ENCODE measurements at places on chromosomes 6 and 20.

DNA sequence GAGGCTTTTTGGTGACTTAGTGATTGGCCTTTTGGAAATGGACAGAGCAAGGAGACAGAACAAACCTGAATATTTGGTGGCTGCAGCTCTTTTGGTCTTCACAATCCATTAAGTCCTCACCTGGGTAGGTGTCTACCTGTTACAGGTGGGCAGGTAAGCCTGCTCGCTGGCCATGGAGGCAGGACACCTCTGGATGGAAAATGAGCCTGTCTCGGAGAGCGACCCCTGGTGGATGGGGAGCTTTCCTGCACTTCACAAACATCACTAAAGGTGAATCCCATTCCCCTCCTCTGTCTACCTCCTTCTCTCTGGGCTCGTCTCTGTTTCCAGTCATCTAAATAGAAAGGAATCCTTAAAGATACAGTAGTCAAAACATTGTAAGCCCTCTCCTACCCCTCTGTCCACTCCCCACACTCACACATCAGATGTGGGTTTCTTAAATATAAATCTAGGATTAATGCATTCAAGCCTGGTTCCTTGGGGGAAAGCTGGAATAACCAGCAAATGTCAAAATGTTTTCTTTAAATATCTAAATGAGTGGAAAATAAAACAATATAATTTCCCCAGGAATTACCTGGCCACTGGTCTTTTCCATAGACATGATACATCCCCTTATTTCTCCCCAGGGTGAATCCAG, 304.9 kb downstream of the CDH26 start:
- peak; percentile 56 for DNase-seq

GRCh38 chr6:16002332-16003196, 126.3 kb upstream of the MYLIP start:
- DNase-seq, result no peak

DNA sequence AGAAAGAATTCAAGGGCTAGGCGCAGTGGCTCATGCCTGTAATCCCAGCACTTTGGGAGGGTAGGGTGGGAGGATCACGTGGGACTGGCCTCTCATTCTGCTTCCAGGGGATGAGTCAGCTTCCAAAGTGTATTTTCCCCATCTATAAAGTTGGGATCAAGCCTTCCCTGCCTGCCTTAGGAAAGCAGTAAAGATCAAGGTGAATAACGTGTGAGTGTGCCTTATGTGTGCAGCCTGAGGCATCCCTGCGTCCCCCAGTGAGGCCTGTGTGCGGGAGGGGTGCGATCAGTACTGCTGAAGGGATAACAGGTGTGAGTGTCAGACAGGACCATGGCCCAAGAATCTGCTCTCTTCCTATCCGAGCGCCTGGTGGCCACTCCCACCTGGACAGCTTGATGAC, 26.8 kb downstream of the TMEM181 start:
- no peak for DNase-seq

DNA sequence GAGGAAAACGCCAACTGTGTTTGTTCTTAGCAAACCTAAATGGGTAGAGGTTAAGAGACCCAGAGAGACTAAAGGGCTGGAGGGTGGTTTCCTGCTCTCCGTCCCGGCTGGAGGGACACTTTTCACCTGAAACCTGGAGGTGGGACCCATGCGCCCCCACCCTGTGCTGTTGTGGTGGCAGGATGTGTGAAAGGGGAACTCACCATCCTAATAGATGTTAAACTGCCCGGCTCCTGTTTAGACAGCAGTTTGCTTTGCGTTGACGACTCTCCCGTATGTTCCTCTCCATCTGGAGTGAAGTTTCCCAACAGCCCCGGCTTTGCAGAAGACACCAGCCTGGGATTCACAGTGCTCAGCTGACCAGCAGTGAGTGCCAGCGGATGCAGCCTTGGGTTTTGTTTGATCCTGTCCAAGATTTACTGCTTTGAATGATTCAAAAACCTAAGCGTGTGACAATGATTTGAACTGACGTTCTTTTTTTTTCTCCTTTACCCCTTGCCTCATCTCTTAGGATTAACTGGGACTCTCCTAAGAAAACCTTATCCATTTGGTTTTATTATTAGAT, 66.0 kb downstream of the CDH4 start:
- DNase-seq, result no peak

GRCh38 chr6:30883685-30884520, at the start of gene DDR1:
Gene DDR1 (plus strand): TSS chr6:30884519. CDS start chr6:30888730, 4,211 bp downstream.
- DNase-seq, result peak; percentile 40

DNA sequence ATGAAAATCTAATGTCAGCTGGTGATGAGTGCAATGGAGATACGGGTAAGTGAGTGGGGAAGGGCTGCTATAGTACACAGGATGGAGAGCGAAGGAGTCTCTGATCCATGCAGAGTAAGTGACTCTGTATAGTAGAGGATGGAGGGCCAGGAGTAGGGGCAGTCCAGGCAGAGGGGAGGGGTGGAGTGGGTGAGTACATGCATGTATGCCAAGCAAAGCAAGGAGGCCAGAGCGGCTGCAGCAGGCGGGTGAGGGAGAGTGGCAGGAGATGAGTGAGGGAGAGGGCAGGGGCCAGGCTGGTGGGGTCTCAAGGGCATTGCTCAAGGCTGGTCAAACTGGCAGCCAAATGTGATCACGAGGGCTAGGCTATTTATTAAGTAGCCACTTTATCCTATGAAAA, 94.0 kb downstream of the PREP start:
- no peak for DNase-seq

DNA sequence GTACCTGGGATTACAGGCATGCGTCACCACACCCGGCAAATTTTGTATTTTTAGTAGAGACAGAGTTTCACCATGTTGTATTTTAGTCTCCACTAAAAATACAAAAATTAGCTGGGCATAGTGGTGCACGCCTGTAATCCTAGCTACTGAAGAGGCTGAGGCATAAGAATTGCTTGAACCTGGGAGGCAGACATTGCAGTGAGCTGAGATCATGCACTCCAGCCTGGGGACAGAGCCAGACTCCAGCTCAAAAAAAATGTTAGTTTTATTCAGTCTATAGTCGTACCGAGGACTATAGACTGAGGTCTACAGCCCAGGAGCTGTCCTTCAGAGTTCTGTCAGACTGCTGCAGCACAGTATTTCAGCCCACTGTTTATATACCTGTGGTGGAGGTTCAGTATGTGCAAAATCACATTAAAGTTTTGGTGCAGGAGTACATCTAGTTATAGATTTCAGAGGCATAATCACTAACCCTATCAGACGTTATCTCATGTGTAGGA, 3.6 kb upstream of the CASP8AP2 start:
- DNase-seq, result no peak

DNA sequence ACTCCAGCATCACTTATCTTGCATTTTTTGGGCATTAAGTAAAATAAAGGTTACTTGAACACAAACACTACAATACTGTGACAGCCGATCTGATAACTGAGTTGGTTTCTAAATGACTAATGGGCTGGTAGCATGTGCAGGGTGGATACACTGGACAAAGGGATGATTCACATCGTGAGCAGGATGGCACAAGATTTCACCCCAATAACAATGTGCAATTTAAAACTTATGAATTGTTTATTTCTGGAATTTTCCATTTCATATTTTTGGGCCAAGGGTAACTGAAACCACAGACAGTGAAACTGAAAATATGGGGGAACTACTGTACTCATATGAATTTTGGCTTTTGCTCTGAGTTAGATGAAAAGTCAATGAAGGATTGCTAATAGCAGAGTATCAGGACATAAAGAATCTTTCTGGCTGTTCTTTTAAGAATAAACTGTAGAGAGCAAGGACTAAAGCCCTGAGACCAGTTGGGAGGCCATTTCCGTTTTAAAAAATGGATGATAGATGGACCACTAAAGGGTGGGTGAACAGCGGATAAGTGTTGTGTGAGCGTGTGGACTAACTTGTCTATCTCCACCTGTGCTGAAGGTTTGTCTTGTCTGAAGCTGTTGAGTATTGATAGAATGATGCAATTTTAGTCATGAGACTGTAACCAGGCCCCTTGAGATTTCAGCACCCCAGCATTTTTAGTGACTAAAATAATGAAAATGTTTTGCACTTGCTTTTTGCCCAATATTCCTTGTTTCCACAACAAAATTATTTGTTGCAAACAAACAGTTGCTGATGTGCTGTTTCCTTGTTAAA, 8.2 kb downstream of the SPINT3 start:
- no peak for DNase-seq

DNA sequence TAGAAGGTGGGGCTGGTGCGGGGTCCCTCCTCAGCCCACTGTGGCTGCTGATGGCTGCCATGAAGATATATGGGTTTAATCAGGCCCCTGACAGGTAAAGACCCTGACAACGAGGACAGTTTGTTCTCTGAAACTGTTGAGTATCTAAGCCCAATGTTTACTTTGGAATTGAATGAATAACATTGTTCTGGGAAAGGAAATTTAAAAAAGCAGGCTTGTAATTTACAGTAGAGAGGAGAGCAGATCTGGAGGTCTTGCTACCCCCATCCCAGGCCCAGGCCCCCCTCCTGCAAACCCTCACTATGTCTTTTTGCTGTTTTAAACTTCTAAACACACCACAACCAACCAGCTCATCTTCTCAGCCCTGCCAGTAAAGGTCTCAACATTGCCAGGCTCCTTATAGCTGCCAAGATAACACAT, 171.3 kb downstream of the CDC5L start:
- DNase-seq, result no peak

- DNase-seq, result no peak
These were observed 41.2 kb upstream of the POLR1H start for GRCh38 chr6:30019819-30020218.

DNA sequence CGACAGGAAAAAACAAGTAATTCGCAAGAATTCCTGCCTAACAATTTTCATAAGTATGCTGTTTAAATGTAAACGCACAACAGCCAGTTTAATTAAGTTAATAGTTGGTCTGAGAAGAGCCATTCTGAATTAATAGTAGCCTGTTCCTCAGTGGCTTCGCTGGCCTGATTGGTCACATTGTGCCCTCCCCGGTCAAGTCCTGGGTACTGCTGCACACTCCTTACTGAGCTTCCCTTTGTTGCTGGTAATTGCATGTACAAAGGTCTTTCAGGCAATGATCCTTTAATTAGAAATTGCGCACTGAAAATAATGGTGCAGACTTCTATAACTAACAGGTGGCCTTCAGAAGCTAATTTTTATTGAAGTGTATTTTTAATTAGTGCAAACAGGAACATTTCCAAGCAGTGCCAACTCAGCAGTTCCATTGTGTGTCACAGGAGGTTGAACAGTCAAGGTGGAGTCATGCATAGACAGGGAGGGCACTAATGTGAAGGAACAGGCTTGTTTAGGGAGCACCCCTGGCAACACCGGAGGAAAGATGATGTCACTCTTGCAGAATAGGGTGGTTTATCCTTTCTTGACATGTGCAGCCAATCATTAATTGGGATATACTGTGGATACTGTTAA, 92.6 kb upstream of the SLC22A23 start:
- DNase-seq, result no peak

GRCh38 chr6:149046822-149047246, 270.7 kb upstream of the TAB2 start:
- no peak for DNase-seq

DNA sequence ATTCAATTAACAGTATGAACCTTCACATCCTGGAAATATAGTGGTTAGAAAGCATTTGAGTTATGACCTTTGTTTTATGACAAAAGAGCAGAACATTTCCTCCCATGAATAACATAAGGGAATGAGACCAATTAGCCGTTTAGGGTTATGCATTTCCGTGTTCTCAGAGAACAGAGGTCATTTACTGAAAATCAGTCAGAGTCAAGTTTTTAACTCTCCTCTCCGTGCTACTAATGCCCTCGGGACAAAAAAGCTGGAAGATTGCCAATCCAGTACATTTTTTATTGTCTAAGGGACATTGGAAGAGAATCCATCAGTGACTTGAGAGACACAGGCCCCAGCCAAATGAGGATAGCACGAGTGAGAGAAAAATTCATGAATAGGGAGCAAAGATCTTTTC, 632.7 kb downstream of the RFPL4B start:
- DNase-seq, result no peak

GRCh38 chr6:16897669-16898068, 136.4 kb upstream of the ATXN1 start:
- DNase-seq, result no peak

GRCh38 chr6:125871365-125871764, 80.6 kb downstream of the NCOA7 start:
- DNase-seq, result no peak

DNA sequence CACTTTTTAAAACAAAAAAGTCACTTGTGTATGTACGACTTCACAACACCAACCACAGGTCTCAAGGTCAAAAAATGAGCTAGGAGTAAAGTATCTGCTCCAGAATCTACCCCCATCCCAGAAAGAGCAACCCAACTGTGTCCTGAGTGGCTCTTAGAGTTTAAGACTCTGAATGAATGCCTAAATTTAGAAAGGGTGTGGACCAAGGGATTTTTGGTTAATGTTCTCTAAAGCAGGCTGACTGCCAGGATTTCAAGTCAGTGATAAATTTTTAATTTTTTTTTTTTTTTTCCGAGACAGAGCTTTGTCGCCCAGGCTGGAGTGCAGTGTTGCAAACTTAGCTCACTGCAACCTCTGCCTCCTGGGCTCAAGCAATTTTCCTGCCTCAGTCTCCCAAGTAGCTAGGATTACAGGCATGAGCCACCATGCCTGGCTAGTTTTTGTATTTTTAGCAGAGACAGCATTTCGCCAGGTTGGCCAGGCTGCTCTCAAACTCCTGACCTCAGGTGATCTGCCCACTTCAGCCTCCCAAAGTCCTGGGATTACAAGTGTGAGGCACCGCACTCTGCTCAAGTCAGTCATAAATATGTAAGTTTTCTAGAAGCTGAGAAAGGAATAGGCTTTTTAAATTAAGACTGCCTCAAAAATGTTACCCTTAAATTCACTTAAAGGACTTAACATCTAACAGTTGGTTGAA, 20.2 kb downstream of the STAU1 start:
- DNase-seq, result no peak

DNA sequence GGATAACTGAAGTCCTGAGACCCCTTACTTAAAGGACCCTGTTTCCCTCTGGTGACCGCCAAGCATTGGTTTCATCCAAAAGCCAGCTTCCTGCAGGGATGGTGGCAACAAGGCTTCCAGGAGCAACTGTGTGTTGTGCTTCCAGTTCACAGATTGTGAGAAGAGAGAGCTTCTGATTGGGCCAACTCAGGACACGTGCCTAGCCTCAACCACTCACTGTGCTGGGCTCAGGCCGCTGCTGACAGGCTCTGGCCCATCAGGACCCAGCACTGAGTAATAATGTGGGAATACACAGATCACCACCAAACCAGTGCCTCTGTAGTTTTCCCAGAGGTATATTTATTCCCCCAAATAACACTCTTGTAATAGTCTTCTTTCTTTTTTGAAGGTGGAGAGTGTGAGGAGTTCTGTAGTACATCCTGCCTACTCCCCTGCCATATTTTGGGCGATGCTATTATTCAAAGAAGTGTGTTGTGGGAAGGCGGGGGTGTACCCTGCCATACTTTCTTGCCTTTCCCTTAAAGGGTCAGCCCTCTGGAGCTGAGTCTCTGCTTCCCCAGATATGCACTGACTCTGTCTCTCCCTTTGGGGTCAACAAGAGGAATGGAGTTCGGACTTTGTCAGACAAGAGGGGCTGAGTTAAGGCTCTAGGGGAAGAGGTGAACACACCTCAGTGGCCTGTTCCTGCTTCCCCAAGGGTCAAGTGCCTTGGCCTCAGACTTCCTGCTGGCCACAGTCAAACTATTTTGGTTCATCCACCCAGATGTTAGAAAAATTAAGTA, 23.2 kb downstream of the PPP1R16B start:
- DNase-seq, result no peak

Measured in CD4-positive, alpha-beta T cell treated with Interleukin-15 for 4 hours (primary cell).